ENCODE measurements at places on chromosomes 2 and 18.

GRCh38 chr2:15166878-15167277 is 394.3 kb downstream of the NBAS start:
- DNase-seq = no peak

GRCh38 chr18:69755041-69755440 is 192.6 kb downstream of the CD226 start:
- no peak for DNase-seq

DNA sequence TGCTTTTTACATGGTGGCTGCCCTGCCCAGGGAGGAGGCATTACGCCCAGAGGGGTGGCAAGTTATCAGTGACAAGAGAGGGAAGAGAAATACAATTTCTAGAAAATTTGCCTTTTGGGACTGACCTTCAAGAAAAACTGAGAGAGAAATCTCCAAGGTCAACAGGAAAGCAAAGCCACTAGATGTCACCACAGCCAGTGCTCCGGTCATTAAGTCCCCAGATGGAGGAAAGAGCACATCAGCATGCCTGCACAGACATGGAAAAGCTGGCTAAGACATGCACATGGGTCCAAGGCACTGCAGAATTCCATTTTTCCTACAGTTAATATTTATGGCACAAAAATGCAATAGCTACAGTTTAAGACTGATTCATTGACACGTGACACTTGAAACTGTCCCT is 21.0 kb downstream of the FHL2 start:
- DNase-seq = no peak

DNA sequence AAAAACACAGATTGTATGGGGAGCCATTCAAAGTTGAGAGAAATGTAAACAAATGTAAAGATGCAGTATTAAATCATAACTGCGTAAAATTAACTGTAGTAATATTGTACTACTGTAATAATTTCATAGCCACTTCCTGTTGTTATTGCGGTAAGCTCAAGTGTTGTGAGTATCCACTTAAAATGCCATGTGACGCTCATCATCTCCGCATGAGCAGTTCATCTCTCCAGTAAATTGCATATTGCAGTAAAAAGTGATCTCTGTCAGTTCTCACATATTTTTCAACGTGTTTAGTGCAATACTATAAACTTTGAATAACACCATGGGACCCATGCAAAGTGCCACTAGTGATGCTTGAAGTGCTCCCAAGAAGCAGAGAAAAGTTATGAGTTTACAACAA is 41.8 kb upstream of the SP3 start:
- DNase-seq = no peak

DNA sequence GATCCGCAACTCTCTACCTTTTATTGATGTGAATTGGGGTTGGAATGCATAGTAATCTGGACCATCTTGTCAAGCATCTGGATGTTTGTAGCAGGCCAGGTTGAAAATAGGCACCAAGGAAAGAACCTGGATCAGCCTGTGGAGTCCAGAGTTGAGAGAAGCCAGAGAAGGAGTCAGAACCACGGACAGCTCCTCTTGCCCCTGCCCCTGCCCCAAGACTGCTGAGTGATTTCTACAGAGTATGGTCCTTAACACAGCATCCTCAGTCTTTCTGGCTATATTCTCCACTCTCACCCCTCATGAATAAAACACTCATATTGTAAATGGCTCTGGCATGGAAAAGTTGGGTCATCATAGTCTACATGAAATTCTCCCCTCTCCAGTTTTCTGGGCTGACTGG is 154.6 kb downstream of the LOXHD1 start:
- DNase-seq = no peak

GRCh38 chr2:45925026-45925425 is 273.6 kb downstream of the PRKCE start:
- no peak for DNase-seq

- no peak for DNase-seq
These were observed 2.2 kb upstream of the RAX start for GRCh38 chr18:59275406-59275949.

- DNase-seq = no peak
These were observed 64.0 kb upstream of the ST8SIA5 start for GRCh38 chr18:46820863-46821262.

DNA sequence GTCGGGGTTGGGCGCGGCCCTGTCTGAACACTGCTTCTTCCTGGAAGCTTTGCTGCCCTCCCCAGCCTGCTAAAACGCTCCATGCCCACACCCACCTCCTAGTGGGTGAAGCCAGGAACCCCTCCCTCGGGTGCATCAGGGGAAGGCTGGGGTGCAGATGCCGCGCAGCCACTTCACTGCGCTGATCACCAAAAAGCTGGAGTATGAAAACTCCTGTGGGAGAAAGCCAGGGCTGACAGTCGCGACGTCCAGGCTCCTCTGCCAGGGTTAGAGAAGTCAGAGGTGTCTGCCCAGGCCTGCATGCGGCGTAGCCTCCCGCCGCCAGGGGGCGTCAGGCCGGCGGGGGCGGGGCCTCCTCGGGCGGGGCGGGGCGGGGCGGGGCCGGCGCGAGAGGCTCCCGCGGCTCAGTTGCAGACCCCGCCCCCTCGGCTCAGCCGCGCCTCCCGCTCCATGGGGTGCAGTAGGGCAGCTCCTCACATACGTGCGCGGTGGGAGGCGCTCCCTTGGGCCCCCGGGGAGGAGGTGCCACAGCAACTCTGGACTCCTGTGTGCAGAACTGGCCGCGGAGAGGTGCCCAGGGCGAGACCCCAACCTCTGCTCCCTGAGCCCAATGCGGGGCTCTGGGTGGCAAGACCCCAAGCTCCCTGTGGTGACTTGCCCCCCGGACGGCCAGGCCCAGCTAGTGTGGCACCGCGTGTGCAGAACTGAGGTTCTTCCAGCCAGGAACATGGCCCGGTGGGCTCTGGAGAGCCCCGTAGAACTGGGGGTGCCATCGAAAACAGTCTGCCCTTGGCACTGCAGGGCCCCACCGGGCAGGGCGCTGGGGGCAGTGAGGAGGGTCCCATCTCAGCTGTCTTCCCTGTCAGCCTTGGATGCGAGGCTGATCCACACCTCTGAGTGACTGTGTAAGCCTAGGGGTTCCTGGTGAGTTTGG is 1.8 kb upstream of the RNPEPL1 start:
- peak; percentile 93 for DNase-seq

DNA sequence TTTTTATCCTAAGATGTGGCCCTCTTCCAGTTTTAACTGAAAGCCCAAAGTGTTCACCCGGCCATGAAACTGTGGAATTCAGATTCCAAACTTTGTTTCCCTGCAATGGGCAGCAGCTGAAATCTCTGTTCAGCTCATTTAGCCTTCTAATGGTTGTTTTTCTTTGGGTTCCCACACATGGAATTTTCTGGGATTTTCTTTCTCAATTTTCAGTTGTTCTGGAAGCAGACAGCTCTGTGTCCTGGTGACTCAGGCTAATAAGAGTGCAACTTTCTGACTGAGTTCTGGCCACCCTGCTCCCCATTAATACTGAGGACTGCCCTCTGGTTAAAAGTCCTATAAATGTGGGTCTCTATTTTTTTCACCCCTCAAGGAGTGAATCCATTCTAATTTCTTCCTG is 78.5 kb downstream of the PMS1 start:
- DNase-seq = no peak

DNA sequence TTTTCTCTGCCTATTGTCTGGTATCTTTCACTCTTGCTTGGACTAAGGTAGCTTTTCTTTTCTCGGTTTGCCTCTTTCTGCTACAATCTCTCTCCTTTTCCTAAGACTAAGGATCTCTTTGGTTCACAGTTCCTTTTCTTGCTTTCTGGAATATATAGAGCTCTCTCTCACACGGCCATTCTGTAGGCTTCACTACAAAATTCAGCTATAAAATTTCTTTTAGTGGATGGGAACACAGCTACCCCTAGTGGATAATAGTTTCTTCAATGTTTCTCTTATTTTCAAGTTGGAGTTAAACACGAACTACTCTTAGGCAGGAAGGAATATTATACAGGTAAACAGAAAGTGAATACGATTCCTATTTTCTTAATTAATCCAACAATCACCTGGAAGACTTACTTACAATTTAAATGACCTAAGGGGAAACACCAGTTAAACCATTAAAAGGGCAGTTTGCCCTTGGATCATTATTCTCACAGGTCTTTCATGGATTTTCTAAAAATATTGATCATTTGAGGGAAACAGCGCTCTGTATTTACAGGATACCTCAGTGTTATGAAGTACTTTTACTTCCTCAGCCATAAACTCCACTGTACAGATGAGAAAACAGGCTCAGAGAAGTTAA is 140.5 kb downstream of the LRP2 start:
- DNase-seq = no peak

- DNase-seq = no peak
These were observed 43.6 kb upstream of the TMEM18 start for GRCh38 chr2:720842-721241.

Measured in stimulated activated CD8-positive, alpha-beta memory T cell treated with anti-CD3 and anti-CD28 coated beads, Interleukin-4, amount 100 ng/mL, for 24 hours (primary cell).